Fibroblast of lung (primary cell): ENCODE measurements at places on chromosomes 2 and 18. TPM values are rescaled to one million over a fixed set of nuclear protein-coding genes. Genes with fewer than 3 reads are reported as not detected.

- DNase-seq = no peak
Measured at GRCh38 chr2:7992612-7993602, 688.9 kb upstream of the ID2 start.

DNA sequence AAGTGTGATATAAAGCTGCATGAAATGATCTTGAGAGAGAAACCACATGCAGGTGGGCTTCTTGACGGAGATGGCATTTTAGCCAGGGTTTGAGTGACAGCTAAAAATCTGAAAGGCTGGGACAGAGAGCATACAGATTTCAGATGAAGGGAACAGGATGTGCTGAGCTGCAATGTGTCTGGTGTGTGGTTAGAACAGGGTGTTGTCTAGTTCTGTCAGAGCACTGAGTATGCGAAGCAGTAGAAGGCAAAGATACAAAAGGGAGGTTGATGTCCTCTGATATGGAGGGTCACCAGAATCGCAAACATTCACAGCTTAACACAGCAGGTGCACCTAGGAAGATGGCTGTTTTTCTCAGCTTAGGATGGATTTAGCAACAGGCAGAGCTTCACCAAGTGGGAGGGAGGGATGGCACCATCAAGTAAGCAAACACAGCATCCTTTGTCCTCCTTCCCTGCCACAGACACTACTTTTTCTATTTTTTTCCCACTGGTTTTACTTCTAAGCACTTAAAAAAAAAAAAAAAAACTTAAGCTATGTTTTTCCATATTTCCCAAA is 182.5 kb downstream of the TMX3 start:
- DNase-seq = no peak

DNA sequence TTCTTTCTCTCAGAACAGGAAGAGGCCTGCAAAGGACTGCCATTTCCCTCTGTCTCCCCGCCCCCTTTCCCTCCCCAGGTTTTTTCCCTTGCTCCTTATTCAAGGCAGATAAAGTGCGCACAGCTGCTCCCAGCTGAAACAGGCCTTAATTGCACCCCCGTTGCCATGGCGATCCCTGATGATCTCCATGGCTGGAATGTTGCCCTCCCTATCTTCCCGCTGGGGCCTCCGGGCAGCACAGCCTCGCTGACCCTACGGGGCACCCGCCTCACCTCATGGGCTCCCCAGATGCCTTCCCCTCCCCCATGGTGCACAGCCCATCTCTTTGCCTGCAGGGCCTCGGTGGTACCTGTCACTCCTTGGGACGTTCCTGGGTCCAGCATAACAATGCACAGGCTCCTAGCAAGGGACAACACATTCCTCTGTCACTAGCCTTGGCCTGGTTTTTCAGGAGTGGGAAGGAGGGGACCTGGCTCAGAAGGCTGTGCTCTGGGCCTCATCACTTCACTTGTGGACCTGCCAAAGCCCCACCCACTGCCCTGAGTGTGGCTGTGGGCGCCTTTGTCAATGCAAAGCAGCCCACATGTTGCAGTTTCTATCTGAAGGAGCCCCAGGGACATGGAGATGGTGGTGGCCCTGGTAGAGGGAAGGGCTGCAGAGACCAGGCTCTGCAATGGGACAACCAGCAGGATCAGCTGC is 115.0 kb downstream of the CELF4 start:
- peak; percentile 33 for DNase-seq

- no peak for DNase-seq
Measured at GRCh38 chr2:11109002-11109401, 46.3 kb upstream of the SLC66A3 start.

NTSR2 gene
- total RNA-seq = under 0.01 TPM in 1 of 2 replicates, not detected in the other
